ENCODE measurements at places on chromosomes 16 and 17. TPM values are rescaled to one million over a fixed set of nuclear protein-coding genes. Genes with fewer than 3 reads are reported as not detected.

Gene TMEM100
- total RNA-seq, result 1.1 TPM

Gene TBC1D3G
- not detected for total RNA-seq

Gene MGAT5B
- total RNA-seq, result 11.5 TPM

DNA sequence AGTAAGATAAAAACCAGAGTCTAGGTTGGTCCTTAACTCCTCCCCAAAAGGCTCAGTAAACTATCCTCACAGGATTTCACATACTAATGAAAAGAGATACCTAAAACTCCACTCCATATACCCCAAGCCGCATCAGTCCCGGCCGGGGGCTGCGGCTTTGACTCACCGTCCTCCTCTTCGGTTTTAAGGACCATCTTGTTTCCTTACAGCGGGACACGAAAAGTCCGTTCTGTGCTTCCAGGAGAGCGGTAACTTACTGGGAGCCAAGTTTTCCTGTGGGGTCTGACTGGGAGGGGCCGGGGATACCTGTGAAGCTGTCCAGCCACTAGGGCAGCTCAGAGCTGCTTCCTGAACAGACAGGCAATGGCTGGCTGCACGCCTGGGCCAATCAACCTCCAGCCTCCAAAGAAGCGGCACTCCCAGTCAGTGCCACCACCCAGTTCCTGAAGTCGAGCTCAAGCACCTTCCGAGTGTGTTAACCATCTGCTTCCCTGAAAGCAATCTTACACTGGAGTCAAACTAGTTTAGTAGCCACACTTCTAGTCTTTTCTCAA lies 45.5 kb downstream of the CYTH1 start:
- H3K27ac ChIP-seq, result peak overlapping the region; percentile 80
- peaks cover 29% of the 10 kb centered on the region for H3K4me1 ChIP-seq
- H3K27me3 ChIP-seq, result no peaks in the 10 kb centered on the region
- no peaks in the 10 kb centered on the region for H3K36me3 ChIP-seq

- peaks cover 18% of the 10 kb centered on the region for H3K4me1 ChIP-seq
- H3K36me3 ChIP-seq, result peaks cover 12% of the 10 kb centered on the region
- no peak overlapping the region for H3K27ac ChIP-seq
Observed at GRCh38 chr16:87815567-87815966, 49.8 kb upstream of the KLHDC4 start.

GRCh38 chr17:80559825-80560251 lies 15.2 kb downstream of the RPTOR start:
- H3K4me3 ChIP-seq, result no peak overlapping the region
- H3K27ac ChIP-seq, result no peak overlapping the region
- DNase-seq, result no peak
- H3K4me1 ChIP-seq, result peaks cover 2% of the 10 kb centered on the region
- no peaks in the 10 kb centered on the region for H3K36me3 ChIP-seq

- H3K4me1 ChIP-seq, result peaks cover 2% of the 10 kb centered on the region
- H3K36me3 ChIP-seq, result no peaks in the 10 kb centered on the region
- H3K27ac ChIP-seq, result no peak overlapping the region
- no peaks in the 10 kb centered on the region for H3K27me3 ChIP-seq
- no peak for DNase-seq
- H3K4me3 ChIP-seq, result no peak overlapping the region
Observed at GRCh38 chr17:41649923-41650519, 25.6 kb upstream of the KRT17 start.

DNA sequence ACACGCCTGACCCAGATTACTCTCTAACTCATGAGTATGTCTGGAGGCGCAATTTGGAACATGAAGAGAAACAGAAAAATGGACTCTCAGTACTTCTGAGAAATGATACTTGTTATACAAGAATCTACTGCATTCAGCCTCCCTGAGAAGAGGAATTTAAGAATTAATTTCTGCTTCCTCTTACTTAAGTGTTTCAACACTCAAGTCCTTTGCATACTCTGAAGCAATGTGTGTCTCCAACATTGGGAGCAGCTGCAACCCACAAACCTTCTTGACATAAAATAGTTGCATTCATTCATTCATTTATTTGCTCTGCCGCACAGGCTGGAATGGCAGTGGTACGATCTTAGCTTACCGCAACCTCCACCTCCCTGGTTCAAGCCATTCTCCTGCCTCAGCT lies 199.8 kb downstream of the NPIPA7 start:
- no peaks in the 10 kb centered on the region for H3K27me3 ChIP-seq
- no peak overlapping the region for H3K4me3 ChIP-seq
- no peaks in the 10 kb centered on the region for H3K4me1 ChIP-seq
- 0 out of 2 replicates have a peak, but pooled peaks cover 3% of the 10 kb centered on the region for H3K36me3 ChIP-seq
- no peak overlapping the region for H3K27ac ChIP-seq

GRCh38 chr17:59121901-59122480 lies 15.3 kb upstream of the TRIM37 start:
- H3K27ac ChIP-seq, result no peak overlapping the region
- H3K4me1 ChIP-seq, result no peaks in the 10 kb centered on the region
- H3K27me3 ChIP-seq, result no peaks in the 10 kb centered on the region
- DNase-seq, result no peak
- peaks cover 30% of the 10 kb centered on the region for H3K36me3 ChIP-seq

DNA sequence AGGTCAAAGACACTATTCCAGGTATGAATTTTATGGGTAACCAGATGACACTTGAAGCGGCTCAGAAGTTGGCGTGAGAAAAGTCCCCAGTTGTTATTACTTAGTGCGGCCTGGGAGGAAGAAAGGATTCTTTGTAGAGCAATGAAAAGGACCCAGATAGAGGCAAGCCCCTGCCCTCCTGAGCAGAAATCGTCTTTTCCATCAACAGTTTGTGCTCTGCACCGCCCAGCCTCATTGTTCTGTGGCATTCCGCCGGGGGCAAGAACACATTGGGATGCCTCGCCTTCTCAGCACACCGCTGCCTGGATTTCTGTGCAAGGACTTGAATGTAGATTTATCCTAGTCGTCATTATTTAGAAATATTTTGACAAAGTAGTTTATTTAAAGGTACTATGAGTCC lies 32.7 kb upstream of the CRHR1 start:
- H3K27me3 ChIP-seq, result peaks cover 69% of the 10 kb centered on the region
- no peak overlapping the region for H3K4me3 ChIP-seq
- H3K27ac ChIP-seq, result no peak overlapping the region
- DNase-seq, result no peak

Measured in WTC11 (cell line).